Stimulated activated CD8-positive, alpha-beta memory T cell treated with anti-CD3 and anti-CD28 coated beads, Interleukin-15, amount 100 ng/mL, for 24 hours (primary cell): ENCODE measurements at places on chromosomes 7 and 10.

DNA sequence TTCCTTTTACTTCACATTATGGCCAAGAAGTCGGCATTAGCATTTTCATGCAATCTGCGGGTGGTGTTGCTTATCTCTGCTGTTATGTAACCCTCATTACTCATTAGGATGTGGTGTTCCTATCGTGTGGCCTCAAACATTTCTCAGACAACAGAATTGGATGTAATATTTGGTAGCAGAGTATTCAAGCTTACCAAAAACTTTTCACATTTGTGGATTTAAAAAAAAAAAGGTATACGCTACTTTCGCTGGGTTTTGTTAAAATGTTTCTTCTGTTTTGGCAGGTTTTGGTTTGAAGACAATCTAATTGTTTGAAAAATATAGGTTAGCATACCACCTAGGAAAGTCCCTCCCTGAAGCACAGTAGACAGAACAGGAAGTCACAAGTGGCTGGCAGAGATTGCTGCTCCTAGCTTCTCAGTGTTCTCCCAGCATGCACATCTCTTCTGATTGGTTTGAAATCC is 128.8 kb downstream of the GATA3 start:
- DNase-seq, result no peak

DNA sequence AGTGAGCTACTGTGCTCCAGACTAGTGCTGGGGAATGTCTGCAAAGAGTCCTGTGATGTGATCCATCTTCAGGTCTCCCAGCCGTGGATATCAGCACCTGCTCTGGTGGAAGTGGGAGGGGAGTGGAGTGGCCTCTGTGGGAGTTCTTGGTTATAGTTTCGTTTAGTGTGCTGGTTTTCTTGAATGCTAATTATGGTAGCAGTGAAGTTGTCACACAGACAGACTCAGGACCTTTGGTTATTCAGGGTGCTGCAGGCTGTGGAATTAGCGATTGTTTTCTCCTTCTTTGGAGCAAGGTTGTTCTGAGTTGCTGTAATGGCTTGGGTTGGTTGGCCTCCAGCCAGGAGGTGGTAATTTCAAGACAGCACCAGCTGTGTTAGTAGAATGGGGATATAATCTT is 132.7 kb upstream of the HGF start:
- DNase-seq, result no peak

- DNase-seq, result no peak
Observed at GRCh38 chr10:88401671-88402347, 181.3 kb downstream of the RNLS start.

GRCh38 chr7:132656846-132657776 is 80.8 kb upstream of the PLXNA4 start:
- no peak for DNase-seq

DNA sequence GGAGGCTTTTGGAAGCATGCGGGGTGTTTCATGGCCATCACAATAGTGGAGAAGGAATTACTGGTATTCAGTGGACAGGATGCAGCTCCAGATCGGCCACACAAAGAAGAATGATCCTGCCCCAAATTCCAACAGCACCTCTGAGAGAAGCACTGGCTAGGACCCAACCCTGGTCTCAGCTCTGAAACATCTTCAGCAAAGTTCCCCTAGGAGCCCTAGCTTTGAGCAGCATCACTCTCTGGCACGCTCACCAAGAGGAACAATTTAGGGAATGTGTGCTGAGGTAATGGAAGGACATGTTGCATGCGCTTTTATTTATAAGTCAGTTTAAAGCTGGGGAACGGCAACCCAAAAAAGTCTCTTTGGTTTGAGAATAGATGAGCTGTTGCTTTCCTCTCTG is 5.5 kb upstream of the OPN1SW start:
- DNase-seq, result no peak

DNA sequence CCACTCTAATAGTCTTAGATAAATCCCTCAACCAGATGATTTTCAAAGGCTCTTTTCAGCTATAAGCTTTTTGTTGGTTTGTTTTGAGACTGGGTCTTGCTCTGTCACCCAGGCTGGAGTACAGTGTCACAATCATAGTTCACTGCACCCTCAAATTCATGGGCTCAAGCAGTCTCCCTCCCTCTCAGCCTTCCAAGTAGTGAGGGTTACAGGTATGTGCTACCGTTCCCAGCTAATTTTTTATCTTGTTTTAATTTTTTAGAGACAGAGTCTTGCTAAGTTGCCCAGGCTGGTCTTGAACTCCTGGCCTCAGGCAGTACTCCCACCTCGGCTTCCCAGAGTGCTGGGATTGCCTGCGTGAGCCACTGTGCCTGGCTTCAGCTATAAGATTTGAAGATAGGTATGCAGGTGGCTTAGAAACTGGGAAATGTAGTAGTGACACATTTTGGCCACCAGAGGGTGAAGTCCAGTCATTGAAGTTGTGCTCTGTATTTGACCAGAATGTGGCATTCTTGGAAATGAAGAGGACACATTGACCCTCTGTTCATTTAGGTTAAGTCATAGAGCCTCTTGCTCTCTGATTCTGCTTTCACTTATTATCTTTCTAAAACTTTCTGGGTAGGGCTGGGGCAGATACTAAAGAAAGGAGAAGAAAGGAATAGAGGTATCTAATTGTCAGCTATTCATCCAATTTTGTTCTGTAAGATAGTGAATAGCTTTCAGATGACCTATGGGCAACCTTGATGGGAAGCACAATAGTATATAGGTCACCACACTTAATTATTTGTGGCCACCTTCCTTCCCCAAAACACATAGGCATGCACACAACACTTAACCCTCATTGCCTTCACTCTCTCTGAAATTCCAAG is 36.0 kb downstream of the R3HCC1L start:
- DNase-seq, result no peak

DNA sequence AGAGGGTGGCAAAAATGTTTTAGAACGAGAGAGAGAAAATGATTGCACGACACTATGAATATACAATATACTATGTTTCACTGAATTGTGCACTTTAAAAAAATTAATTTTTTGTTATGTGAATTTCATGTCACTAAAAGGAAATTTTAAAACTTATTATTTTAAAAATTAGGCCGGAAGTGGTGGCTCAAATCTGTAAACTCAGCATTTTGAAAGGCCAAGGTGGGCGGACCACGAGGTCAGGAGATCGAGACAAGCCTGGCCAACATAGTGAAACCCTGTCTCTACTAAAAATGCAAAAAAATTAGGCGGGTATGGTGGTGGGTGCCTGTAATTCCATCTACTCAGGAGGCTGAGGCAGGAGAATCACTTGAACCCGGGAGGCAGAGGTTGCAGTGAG is 642.5 kb downstream of the XPNPEP1 start:
- no peak for DNase-seq

DNA sequence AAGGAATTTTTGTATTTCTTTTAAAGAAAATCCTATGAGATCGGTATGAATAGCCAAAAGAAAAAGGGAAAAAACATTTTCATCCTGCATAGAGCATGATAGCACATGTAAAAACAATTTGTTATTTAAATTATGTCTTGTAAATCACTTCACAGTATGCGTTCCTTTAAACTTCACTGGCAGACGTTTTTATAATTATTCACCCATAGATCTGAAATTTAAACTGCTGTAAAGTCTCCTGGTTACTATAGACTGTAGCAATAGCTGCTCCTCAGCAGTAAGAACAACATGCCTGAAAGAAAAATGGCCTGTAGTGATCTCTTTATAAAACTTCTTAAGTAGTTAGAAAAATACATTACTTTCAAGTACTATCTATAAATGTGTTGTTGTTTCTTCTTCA is 26.5 kb downstream of the CAPZA2 start:
- DNase-seq, result no peak

GRCh38 chr7:26293569-26294308 is 2.1 kb downstream of the SNX10 start:
- no peak for DNase-seq

- no peak for DNase-seq
Observed at GRCh38 chr10:84632866-84633265, 304.5 kb downstream of the CCSER2 start.
